ENCODE measurements at places on chromosomes 11 and 22. TPM values are rescaled to one million over a fixed set of nuclear protein-coding genes. Genes with fewer than 3 reads are reported as not detected.
A peak's percentile ranks its signal among the peaks of the same experiment; 100 is the strongest.

DNA sequence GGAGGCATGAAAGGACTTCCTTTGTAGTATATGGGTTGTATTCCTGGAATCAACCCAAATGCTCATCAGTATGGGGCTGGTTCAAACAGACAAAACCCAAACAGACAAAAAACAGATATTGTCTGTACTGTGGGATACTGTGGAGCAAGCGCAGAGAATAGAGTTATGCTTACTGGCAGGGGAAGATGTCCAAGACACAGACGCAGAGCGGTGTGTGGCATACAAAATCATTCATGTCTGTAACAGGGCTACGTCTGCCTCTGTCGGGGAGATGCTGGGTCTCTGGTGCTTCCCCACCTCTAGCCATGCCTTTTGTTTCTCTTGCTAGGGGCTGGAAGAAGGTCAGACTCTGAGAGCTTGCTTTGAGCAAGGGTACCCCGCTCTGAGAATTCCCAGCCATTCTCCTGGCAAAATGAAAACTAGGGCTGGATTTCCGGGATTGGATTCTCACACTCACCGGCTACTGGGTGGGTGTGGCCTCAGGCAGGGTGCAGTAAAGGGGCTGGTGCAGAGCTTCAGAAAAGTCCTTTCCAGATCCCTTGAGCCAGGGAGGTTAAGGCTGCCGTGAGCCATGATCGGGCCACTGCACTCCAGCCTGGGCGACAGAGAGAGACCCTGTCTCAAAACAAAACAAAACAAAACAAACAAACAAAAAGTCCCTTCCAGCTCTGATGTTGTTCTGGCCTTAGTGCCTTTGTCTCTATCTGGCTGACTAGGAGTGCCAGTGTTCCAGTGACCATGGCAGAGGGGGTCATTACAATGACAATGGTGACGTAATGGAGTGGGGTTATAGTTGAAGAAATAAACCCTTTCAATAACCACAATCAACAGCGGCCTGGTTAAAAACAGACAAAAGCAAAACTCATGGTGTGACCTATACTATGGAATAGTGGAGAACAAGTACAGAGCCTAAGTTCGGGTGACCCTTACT, 2.9 kb upstream of the ABCC8 start:
- H3K27me3 ChIP-seq = peaks cover 54% of the 10 kb centered on the region
- no peak for DNase-seq
- no peak overlapping the region for H3K4me3 ChIP-seq
- no peak overlapping the region for H3K27ac ChIP-seq
- peaks cover 8% of the 10 kb centered on the region for H3K4me1 ChIP-seq

GRCh38 chr11:114179234-114179941, 116.8 kb upstream of the NNMT start:
- H3K4me1 ChIP-seq = peaks cover 48% of the 10 kb centered on the region
- no peaks in the 10 kb centered on the region for H3K27me3 ChIP-seq
- peak overlapping the region; percentile 52 for H3K27ac ChIP-seq
- DNase-seq = no peak
- H3K4me3 ChIP-seq = no peak overlapping the region

CALCA gene
- not detected for total RNA-seq

PKNOX2 gene
- not detected for total RNA-seq

MMP12 gene
- total RNA-seq = not detected

All from activated T-cell treated with anti-CD3 and anti-CD28 coated beads, Interleukin-2, amount 50 U/mL, for 72 hours (primary cell).